ENCODE measurements at places on chromosomes 16 and 17. TPM values are rescaled to one million over a fixed set of nuclear protein-coding genes. Genes with fewer than 3 reads are reported as not detected.

WNT9B gene
- total RNA-seq, result not detected

ZG16B gene
- total RNA-seq, result 0.52 TPM

SLC38A8 gene
- not detected for total RNA-seq

GPR179 gene
- not detected for total RNA-seq

KCNH6 gene
- not detected for total RNA-seq

CDH13 gene
- total RNA-seq, result 20.9 TPM

PRKCB gene
- 1.0 TPM for total RNA-seq
